DND-41 (cell line): ENCODE measurements at places on chromosomes 5 and 9.

GRCh38 chr9:114126247-114127060, 27.4 kb upstream of the KIF12 start:
- H3K27me3 ChIP-seq: no peaks in the 10 kb centered on the region
- no peaks in the 10 kb centered on the region for H3K36me3 ChIP-seq
- no peak overlapping the region for H3K27ac ChIP-seq

- no peak for DNase-seq
- H3K4me1 ChIP-seq: no peaks in the 10 kb centered on the region
- no peak overlapping the region for H3K4me3 ChIP-seq
- H3K27ac ChIP-seq: no peak overlapping the region
- H3K27me3 ChIP-seq: no peaks in the 10 kb centered on the region
These were observed 11.7 kb upstream of the QRFP start for GRCh38 chr9:130908146-130908877.

- no peak overlapping the region for H3K27ac ChIP-seq
- H3K27me3 ChIP-seq: no peaks in the 10 kb centered on the region
- no peak overlapping the region for H3K4me3 ChIP-seq
- H3K36me3 ChIP-seq: no peaks in the 10 kb centered on the region
- H3K4me1 ChIP-seq: no peaks in the 10 kb centered on the region
These were observed 47.4 kb upstream of the BARX1 start for GRCh38 chr9:94002316-94003140.

DNA sequence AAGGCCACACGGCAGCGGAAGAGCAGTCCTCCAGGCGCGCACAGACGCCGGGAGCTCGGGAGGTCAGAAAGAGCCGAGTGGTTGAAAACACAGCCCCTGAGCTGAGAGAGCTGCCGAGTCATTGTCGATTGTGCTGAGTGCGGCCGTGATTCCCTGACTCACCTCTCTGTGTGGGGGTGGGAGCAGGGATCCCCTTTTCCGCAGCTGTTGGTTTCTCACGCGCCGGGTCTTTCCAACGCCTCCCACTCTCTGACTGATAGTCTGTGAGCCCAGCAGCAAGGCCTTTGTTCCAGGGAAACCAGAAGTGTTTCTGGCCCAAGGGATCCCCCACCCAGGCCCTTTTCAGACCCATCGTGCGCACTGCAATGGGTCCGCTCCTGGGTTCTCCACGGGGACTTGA, 97.3 kb downstream of the MRPL36 start:
- H3K36me3 ChIP-seq: no peaks in the 10 kb centered on the region
- peaks cover 6% of the 10 kb centered on the region for H3K27me3 ChIP-seq
- no peaks in the 10 kb centered on the region for H3K4me1 ChIP-seq
- no peak overlapping the region for H3K4me3 ChIP-seq
- no peak for DNase-seq

DNA sequence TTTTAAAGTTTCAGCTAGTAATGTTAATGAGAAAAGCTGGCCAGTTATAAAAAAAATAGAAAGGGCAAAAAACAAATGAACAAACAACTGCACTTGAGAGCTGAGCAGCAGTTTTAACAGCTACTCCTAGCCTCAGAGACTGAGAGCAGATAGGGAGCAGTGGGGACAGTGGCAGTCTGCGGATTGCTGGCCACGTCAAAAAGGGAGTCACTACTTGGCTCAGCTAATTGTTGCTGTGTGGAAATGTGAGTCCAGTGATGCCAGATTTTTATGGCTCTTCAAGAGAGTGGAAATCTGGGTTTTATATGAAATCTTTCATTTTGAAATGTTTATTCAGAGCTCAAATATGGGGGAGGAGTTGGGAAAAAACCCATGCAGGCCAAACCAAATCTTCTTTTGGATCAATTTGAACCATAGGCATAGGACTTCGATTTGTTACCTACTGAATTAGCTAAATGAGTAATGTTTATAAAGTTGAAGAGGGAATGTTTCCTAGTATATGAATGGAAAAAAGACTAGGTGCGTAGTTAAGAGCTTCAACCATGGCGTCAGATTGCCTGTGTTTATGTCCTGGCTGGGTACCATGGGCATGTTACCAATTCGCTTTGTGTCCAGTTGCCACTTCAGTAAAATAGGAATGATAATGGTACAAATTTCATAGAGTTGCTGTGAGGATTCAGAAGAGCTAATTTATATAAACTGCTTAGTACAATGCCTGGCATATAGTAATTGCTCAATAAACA, 102.1 kb downstream of the PAM start:
- no peaks in the 10 kb centered on the region for H3K36me3 ChIP-seq
- H3K27me3 ChIP-seq: no peaks in the 10 kb centered on the region
- no peaks in the 10 kb centered on the region for H3K4me1 ChIP-seq
- H3K27ac ChIP-seq: no peak overlapping the region
- DNase-seq: no peak

- no peak overlapping the region for H3K4me3 ChIP-seq
- H3K36me3 ChIP-seq: no peaks in the 10 kb centered on the region
- no peak for DNase-seq
- no peak overlapping the region for H3K27ac ChIP-seq
- no peaks in the 10 kb centered on the region for H3K27me3 ChIP-seq
These were observed 13.4 kb upstream of the AFF4 start for GRCh38 chr5:132976852-132977251.

DNA sequence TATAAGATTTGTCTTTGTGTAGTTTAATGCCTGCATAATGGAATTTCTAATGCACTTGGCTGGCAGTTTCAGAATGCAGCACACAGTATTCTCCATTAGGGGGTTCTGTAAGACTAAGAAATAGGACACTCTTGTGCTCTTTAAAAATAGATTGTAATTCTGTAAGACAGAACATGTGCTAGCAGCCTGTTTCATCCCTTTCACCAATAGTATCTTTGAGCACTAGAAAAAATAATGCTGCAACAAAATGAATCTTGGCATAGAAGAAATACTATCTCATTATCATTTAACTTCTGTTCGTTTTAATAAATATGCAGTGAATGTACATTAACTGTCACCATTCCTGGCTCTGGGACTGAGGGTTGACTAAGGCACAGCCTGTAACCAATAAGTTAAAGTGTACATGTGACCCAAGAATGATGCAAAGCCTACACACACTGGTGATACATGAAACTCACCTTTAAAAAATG, 23.8 kb upstream of the ZNF622 start:
- H3K4me3 ChIP-seq: no peak overlapping the region
- no peak overlapping the region for H3K27ac ChIP-seq
- H3K4me1 ChIP-seq: no peaks in the 10 kb centered on the region
- no peaks in the 10 kb centered on the region for H3K27me3 ChIP-seq
- no peak for DNase-seq
- no peaks in the 10 kb centered on the region for H3K36me3 ChIP-seq

- H3K27me3 ChIP-seq: no peaks in the 10 kb centered on the region
- no peak overlapping the region for H3K4me3 ChIP-seq
- no peaks in the 10 kb centered on the region for H3K4me1 ChIP-seq
- no peak overlapping the region for H3K27ac ChIP-seq
These were observed 14.2 kb downstream of the NDUFAF2 start for GRCh38 chr5:60959156-60959555.

GRCh38 chr9:19517202-19517942, 108.6 kb downstream of the ACER2 start:
- H3K27me3 ChIP-seq: no peaks in the 10 kb centered on the region
- DNase-seq: peak; percentile 29
- no peaks in the 10 kb centered on the region for H3K4me1 ChIP-seq
- no peaks in the 10 kb centered on the region for H3K36me3 ChIP-seq
- no peak overlapping the region for H3K4me3 ChIP-seq

- H3K4me3 ChIP-seq: no peak overlapping the region
- H3K36me3 ChIP-seq: no peaks in the 10 kb centered on the region; the same call in 1 of the 2 replicates
- no peak overlapping the region for H3K27ac ChIP-seq
- H3K4me1 ChIP-seq: no peaks in the 10 kb centered on the region
- no peak for DNase-seq
- H3K27me3 ChIP-seq: no peaks in the 10 kb centered on the region
These were observed 23.2 kb downstream of the STK10 start for GRCh38 chr5:172164769-172165212.

DNA sequence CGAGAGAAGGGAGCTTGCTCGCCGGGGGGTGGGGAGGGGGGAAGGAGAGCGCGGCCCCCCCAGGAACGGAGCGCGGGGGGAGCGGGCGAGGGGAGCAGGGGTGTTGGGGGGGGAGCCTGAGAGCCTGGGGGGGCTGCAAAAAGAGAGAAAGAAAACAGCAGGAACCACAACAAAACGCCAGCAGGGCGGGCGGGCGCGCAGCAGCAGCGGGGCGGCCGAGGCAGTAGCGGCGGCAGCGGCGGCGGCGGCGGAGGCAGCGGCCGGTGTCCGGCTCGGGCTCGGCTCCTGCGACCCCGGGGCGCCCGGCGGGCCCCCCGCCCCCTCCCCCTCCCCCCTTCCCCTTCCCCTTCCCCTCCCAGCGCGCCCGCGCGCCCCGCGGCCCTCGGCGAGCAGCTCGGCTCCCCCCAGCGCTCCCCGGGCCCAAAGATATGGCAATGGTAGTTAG, 1.6 kb downstream of the NR2F1 start:
- H3K4me3 ChIP-seq: no peak overlapping the region
- no peak overlapping the region for H3K27ac ChIP-seq
- peaks cover 24% of the 10 kb centered on the region for H3K4me1 ChIP-seq
- DNase-seq: no peak

DNA sequence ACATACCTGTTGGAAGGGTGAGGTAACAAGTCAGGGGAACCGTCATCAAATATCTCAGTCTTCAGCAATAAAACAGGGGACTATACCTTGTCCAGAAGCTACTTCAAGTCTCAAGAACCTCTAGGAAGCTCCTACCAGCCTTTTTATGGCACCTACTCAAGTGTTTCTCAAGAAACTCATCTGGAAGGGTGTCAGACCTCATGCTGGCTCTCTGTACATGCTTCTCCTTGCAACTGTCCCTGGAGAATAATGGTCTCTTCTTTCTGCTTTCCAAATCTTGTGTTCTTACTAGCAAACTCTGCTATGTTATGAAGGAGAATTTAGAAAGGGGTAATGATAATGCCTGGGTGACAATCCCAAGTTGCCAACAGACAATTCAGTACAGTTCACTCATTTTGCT, 8.3 kb upstream of the PTAR1 start:
- H3K4me3 ChIP-seq: no peak overlapping the region
- no peak for DNase-seq
- H3K27ac ChIP-seq: no peak overlapping the region
- no peaks in the 10 kb centered on the region for H3K4me1 ChIP-seq
- H3K27me3 ChIP-seq: no peaks in the 10 kb centered on the region
- H3K36me3 ChIP-seq: no peaks in the 10 kb centered on the region

- H3K27me3 ChIP-seq: no peaks in the 10 kb centered on the region
- no peaks in the 10 kb centered on the region for H3K36me3 ChIP-seq
- H3K4me1 ChIP-seq: no peaks in the 10 kb centered on the region
- H3K4me3 ChIP-seq: no peak overlapping the region
These were observed 163.5 kb upstream of the SNX2 start for GRCh38 chr5:122611406-122611805.

GRCh38 chr9:34992376-34992951, 2.9 kb downstream of the DNAJB5 start:
- H3K27me3 ChIP-seq: no peaks in the 10 kb centered on the region
- no peak overlapping the region for H3K27ac ChIP-seq
- DNase-seq: no peak

- no peaks in the 10 kb centered on the region for H3K27me3 ChIP-seq
- H3K4me3 ChIP-seq: no peak overlapping the region
- no peaks in the 10 kb centered on the region for H3K4me1 ChIP-seq
These were observed 2.6 kb upstream of the SVEP1 start for GRCh38 chr9:110582156-110582555.

GRCh38 chr5:111752426-111752965, 4.5 kb downstream of the NREP start:
- DNase-seq: no peak
- H3K27me3 ChIP-seq: no peaks in the 10 kb centered on the region
- H3K27ac ChIP-seq: peak overlapping the region; percentile 39
- H3K36me3 ChIP-seq: peaks cover 73% of the 10 kb centered on the region
- peak overlapping the region; percentile 38 for H3K4me3 ChIP-seq
- peaks cover 80% of the 10 kb centered on the region for H3K4me1 ChIP-seq
